ENCODE measurements at places on chromosomes 4 and X.
A peak's percentile ranks its signal among the peaks of the same experiment; 100 is the strongest.

DNA sequence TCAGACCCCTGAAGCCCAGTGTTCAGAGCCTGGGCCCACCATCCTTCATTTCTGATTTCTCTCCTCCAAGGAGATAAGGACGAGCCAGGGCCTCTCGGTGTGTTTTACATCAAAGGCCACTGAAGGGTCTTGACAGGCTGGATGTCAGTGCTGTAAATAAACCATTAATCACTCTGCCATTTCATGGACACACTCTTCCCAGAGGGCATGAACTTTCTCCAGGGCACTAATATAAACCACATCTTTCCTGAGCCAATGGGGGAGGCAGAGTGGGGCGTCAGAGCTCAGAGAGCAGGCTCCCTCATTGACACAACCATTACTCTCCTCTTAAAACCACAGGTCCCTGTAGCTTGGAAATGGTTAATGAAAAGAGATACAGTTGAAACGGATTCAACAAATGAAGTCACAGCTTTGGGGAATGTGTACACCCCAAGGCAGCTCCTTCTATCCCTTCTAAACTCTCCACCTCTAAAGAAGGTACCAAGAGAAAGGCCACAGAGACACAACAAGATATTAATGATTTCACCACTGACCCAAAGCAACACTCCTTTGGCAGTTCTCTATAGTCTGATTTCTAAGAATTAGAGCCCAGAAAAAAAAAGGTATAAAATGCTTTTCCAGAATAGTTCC, 200.6 kb downstream of the CHIC2 start:
- DNase-seq = no peak

DNA sequence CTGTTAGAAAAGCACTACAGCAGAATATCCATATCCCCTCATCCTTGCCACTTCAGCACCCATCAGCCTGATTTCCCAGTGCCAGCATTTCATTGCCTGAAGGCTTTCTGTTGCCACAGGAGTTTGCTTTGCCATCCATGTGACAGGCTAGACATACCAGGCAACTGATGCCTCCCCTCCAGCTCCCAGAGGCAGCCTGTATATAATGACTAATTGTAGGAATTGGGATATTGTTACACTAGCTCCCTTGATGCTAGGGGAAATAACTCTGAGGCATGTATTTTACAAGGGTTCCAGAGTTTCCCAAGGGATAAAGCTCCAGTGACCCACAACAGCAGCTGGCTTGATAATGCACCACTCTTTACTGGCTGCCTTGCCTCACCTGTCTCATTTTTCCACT, 608.0 kb upstream of the FTHL17 start:
- DNase-seq = no peak

DNA sequence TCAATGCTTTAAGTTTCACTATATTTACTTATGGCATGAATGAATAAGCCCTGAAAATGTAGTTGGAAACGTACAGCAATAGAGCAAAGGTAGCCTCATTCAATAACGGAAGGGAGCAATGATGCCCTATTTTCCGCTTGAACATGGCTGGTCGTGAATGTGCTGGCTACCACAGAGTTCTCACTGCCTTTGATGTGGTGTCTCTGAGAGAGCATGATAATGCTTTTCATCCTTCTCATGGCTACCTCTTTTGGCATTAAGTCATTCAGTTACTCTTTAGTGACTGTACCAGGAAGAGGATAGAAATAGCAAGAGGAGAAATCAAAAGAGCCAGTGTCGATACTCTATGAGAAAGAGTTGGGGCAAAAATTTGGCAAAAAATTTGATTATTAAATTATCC, 308.0 kb downstream of the PPP3CA start:
- DNase-seq = peak; percentile 9

- no peak for DNase-seq
These were observed 380.7 kb downstream of the ADGRL3 start for GRCh38 chr4:61580721-61581377.

GRCh38 chr4:105232374-105232773, 85.7 kb downstream of the TET2 start:
- DNase-seq = no peak

- DNase-seq = peak; percentile 78
These were observed at the start of gene SLC9A7 for GRCh38 chrX:46758956-46759644. TSS of gene SLC9A7 (minus strand) at chrX:46759118. CDS start at chrX:46759029, 89 bp downstream.

GRCh38 chrX:104391906-104392305, 137.2 kb upstream of the ESX1 start:
- DNase-seq = no peak

- peak; percentile 75 for DNase-seq
These were observed at the start of gene GDI1 for GRCh38 chrX:154436983-154437752. TSS of gene GDI1 (plus strand) at chrX:154437154. CDS start at chrX:154437255, 101 bp downstream.

GRCh38 chrX:141314441-141314840, 72.1 kb upstream of the SPANXC start:
- DNase-seq = no peak

All from GM13977 (cell line).